Esophagus squamous epithelium (tissue), 5 donors: ENCODE measurements at places on chromosomes 11 and 22.
A peak's percentile ranks its signal among the peaks of the same experiment; 100 is the strongest.

GRCh38 chr11:9741260-9741659 lies 77.4 kb downstream of the SWAP70 start:
- no peak for DNase-seq

- DNase-seq, result no peak
These were observed 4.2 kb upstream of the SYN3 start for GRCh38 chr22:33062361-33062760.

- DNase-seq, result no peak
These were observed 6.6 kb downstream of the LMNTD2 start for GRCh38 chr11:553988-554340.

DNA sequence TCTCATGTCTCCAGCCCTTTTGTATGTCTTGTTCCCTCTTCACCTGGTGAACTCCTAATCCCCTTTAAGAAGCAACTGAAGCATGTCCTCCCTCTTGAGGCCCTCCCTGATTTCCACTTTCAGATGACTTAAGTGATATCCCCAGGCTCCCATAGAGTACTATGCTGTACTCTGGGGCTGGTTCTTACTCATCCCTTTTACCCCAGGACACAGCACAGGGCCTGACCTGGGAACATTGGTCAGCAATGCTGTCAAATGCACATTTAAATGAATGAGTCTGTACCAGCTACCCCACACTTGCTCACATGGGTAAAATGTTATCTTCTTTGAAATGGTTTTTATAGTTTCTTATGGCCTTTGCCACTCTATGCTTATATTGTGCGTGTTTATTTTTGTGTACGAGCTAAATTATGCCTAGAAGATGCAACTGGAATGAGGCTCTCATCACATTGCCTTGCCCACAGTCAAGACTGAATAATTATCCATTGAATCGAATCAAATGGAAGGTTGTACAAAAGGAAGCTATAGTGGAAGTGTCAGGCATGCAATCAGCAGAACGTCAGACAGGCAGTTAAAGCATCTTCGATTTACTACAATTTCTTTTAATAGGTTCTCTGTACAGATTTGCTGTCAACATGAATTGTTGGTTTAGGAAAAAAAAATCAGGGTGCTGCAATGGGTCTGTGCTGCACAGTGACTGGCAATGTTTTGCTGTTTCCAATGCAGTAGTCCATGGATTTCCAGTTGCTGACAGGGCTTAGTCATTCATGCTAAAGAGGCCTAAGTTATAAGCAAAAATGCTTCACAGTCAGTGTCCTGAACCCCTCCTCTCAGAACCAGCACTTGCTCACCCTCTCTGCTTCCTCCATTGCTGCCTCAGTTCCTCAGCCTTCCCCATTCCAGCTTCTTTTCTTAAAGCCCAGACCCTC lies 79.5 kb downstream of the PARVA start:
- no peak for DNase-seq

DNA sequence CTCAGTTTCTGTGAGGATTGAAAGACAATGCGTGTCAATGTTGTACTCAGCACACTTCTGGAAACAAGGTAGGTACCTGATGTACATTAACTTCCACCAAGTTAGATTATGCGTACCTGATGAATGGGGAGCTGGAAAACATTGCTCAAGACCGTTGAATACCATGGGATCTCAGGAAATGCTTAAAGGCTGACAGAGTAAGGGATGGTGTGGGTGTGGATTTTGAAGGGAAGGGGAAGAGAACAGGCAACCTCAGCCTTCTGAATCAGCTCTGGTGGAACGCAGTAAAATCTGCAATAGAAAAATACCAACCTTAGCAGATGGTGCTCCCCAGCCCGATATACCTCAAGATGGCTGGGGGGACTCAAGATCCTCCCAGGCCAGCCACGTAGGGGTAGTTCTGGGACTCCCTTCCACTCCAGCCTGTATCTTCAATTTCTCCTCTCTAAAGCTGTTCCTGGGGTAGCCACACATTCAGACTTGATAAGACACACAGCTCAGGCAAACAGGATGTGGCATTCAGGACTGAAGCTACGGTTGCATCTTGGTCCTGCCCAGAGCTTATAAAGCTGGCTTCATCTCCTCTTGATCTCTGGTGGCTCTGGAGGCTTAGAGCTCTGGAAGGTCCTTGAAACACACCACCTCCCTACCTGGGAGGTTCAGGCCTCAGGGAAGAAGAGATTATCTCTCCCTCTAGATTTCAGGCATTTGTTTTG lies 111.8 kb downstream of the CTNND1 start:
- no peak for DNase-seq

GRCh38 chr11:102572554-102573220 lies 42.1 kb upstream of the MMP7 start:
- DNase-seq, result no peak

DNA sequence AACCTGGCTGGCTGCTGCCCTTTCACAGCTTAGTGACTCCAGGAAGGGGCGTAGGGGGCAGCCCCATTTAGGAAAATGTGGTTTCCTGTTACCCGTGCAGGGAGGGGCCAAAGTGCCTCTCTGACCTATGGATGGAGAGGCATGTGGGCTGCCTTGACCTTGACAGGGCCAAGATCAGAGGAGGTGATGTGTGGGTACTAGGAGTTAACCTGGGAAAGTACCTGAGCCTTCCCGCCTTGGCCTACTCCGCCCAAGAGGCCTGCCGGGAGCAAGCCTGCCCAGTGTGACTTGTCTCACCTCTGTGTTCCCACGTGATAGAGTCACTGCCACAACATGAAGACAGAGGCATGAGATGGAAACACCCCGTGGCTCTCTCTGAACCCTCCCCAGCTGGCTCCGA lies 33.4 kb downstream of the GRAMD4 start:
- DNase-seq, result no peak

DNA sequence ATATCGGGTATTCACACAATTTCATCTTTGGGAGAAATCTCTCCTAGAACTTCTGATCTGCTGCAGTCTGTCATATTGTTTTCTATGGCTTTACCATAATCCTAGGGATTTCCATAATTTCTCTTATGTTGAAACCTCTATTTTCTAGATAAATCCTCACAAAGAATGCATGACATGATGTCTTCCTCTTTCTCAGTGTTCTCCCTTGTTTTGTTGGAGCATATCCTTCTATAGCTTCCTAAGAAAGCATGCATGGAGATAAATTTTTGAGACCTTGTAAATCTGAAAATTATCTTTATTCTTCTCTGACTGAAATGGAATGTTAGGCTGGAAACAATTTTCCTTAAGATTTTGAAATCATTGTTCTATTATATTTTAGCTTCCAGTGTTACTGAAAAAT lies 115.5 kb downstream of the WNT11 start:
- no peak for DNase-seq

DNA sequence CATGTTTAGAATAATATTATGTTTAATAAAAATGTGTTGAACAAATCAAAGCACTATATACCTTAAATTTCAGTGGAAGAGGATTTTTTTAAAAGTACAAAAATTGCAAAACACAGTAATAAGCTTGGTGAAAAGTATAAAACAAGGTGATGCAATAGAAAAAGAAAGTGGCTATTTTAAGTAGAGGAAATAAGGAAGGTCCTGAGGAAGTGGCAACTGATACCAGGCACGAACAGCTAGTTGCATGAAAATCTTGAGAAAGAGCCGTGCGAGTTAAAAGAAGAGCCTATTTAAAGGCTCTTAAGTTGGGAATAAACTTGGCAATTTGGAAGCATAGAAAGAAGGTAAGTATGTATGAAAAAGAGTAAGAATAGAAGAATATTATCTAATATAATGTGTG lies 1679.3 kb downstream of the LRRC4C start:
- DNase-seq, result no peak

DNA sequence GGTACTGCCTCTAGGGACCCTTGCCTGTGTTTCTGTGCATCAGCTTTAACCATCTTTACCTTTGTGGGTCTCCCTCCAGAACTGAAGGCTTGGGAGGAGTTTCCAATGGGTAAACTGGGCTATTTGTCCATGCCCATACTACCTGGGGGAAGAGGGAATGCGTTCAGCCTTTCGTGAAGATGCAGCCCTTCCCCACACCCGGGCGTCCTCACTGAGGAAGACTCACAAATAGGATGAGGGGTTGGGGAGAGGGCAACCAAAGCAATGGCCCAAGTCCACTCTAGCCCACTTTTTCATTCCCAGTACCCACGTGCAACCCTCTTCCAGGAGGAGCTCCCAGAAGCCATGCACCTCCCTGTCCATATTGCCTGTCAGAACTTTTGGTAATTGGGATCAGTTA lies 61.8 kb upstream of the ADA2 start:
- no peak for DNase-seq

- DNase-seq, result no peak
These were observed 60.5 kb downstream of the LIF start for GRCh38 chr22:30186041-30186440.

DNA sequence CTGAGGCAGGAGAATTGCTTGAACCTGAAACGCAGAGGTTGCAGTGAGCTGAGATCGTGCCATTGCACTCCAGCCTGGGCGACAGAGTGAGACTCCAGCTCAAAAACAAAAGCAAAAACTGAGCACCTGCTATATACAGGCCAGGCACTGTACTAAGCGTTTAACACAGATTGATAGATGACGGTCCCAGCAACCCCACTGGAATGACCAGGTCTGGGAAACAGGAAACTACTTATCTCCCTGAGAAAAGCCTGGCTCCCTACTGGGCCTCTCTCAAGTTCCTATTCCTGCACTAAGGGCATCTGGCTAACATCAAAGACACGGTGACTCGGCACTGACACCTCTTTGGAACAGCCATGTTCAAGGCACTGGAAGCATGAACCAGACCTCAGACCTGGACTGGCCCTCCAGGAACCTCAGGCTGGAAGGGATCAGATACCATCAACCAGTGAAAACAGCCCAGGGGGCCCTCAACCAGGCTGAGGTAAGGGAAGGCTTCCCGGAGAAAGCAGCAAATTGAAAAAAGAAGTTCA lies 16.6 kb downstream of the ARAP1 start:
- no peak for DNase-seq

- no peak for DNase-seq
These were observed 16.6 kb downstream of the RTN4RL2 start for GRCh38 chr11:57476757-57477506.

DNA sequence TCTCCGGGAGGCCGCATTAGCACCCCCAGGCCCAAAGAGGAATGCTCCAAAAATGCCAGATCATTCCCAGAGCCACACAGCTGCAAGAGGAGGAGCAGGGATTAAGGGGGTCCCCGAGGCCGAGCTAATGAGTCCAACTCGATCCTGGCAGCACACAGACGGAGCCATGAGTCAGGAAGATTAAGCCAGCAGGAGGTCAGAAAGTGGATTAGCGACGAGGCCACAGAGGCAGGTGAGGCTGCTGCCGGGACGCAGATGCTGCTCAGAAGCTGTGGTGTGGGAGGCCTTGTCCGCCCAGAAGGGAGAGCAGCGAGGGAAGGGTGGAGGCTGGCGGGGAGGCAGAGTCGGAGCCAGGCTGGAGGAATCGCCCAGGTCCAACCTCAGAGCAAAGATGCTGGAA lies 120.5 kb downstream of the SHANK2 start:
- no peak for DNase-seq

- no peak for DNase-seq
These were observed 35.6 kb downstream of the LIMK2 start for GRCh38 chr22:31247726-31248125.

DNA sequence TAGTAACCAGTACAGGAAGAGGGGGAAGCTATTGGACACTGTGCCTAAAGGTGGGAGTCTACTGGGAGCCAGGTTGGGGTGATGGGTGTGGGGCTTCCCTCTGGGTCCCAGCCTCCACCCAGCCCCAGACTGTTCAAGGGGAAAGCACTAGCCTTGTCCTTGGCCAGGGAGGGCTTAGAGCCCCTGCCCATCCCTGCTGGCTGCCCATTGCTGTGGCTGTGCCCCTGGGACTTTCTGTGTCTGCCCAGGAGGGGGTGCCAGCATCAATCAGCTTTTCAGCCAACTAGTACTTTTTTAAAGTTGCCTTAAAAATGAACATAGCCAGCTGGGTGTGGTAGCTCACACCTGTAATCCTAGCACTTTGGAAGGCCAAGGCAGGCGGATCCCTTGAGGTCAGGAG lies 19.9 kb downstream of the INCENP start:
- no peak for DNase-seq

DNA sequence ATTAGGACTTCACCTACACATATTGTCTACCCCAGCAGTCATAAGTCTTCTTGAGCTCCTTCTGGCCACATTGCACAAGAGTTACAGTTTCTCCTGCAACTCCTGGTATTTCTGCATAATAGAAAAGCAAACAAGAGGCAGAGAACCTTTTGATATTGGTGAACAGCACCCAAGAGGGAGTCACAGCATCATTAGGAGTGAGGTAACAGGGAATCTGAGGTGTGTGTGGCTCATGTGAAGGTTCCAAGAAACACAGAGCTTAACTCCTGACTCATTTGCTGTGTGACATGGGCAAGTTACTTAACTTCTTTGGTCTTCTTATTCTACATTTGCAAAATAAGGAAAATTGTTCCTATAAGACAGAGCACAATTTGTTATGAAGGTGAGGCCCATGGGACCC lies 374.6 kb downstream of the INSC start:
- no peak for DNase-seq

- no peak for DNase-seq
These were observed 2.6 kb downstream of the ANKRD13D start for GRCh38 chr11:67291481-67292381.

GRCh38 chr11:116177521-116178210 lies 595.1 kb downstream of the BUD13 start:
- no peak for DNase-seq

GRCh38 chr11:102637731-102638130 lies 12.6 kb upstream of the MMP20 start:
- no peak for DNase-seq

DNA sequence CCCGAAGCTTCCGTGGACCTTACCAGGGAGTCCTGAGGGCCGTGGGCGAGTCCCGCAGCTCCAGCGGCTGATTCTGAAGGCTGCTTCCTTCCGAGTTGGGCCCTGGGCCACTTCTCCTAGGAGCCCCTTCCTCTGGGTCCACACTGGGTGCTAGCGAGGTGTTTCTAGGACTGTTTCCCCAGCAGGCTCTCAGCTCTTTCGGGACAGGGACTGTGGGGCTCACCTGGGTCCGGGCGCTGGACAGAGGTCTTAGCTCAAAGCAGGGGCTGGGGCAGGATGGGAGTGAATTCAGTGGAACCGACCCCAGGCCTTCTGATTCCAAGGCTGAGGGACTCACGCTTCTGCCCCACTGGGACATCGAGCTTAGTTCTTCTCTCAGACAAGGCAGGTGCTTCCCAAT lies 29.3 kb upstream of the CSNK1E start:
- DNase-seq, result no peak

- DNase-seq, result no peak
These were observed at the start of gene SRSF8 for GRCh38 chr11:95066716-95067038. TSS of gene SRSF8 (plus strand) at chr11:95066919. CDS start at chr11:95067227, 308 bp downstream.

GRCh38 chr11:15074206-15075161 lies 1.1 kb downstream of the CALCB start:
- peak; percentile 20 for DNase-seq

- DNase-seq, result no peak
These were observed 45.1 kb upstream of the FBXO3 start for GRCh38 chr11:33819278-33820035.

- no peak for DNase-seq
These were observed 77.6 kb downstream of the PLEKHA7 start for GRCh38 chr11:16936643-16937042.
